T47D (cell line): ENCODE measurements at places on chromosomes 7 and 10.

GRCh38 chr7:73338321-73338720 lies 10.4 kb downstream of the FKBP6 start:
- no peak for DNase-seq

DNA sequence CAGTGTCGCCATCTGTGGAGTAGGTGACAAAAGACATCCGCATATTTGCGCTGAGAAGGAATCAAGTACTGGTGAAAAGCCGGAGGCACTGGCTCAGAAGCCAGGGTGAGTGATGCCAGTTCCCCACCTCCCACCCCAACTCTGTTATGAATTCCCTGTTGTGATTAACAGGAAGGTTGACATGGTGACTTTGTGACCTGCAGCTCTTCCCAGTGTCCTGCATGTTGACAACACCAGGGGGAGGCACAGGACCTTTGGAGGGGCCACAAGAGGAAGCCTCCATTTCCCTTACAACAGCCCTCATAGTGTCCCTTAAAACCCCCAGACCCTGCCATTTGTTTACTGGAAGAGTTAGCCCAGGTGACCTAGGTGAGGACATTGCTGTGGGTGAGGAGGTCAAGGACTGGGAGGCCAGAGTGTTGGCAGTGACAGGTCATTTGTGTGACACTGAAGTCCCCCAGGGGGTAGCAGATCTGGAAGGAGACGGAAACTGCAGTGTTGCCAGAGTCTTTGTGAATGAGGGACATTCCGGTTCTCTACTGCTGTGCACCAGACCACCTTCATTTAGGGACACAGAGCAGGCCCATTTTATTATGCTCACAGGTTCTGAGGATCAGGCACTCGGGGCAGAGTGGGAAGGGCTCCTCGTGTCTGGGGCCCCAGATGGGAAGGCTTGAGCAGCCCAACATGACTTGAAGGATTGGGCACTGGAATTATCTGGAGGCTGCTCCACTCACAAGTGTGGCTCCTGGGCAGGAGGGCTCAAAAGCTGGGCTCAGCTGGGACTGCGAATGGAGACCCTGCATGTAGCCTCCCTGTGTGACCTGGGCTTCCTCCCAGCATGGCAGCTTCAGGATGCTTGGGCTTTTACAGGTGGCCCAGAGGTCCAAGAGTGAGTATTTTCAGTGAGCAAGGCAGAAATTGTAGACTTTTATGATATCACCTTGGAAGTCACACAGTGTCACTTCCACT lies 13.0 kb upstream of the ANTXRL start:
- no peak for DNase-seq

GRCh38 chr10:48554656-48555055 lies 50.2 kb downstream of the ARHGAP22 start:
- no peak for DNase-seq

- no peak for DNase-seq
Observed at GRCh38 chr7:134820778-134821177, 41.3 kb downstream of the CALD1 start.

GRCh38 chr10:120584786-120585185 lies 127.8 kb downstream of the PLPP4 start:
- no peak for DNase-seq
